ENCODE measurements at places on chromosomes 6 and 20.
A peak's percentile ranks its signal among the peaks of the same experiment; 100 is the strongest.

DNA sequence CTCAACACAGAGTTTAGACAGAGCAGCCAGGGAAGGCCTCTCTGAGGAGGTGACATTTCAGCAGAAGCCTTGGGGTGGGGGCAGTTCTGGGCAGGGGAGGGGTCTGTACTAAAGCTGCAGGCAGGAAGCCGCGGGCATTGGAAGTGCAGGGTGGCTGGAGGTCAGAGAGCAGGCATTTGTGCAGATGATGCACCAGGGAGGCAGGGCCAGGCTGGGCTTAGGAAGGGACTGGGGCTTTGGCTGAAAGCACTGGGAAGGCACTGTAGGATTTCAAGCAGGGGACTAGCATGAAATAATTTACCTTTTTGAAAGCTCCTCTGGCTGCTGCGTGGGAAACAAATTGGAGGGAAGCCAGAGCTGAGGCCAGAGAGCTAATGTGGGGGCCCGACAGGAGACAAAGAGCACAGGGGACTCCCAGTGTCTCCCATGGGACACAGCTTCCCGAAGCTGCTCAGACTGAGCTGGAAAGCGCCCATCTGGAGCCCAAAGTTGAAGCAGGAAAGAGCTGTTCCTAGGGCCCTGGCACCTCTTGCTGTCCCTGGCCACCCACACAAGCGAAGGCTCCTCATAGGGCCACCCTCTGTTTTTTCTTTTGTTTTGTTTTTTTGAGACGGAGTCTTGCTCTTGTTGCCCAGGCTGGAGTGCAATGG is 19.3 kb downstream of the ADA start:
- no peaks in the 10 kb centered on the region for H3K4me1 ChIP-seq
- no peak overlapping the region for H3K4me3 ChIP-seq
- no peaks in the 10 kb centered on the region for H3K27me3 ChIP-seq
- H3K27ac ChIP-seq, result no peak overlapping the region

- no peaks in the 10 kb centered on the region for H3K36me3 ChIP-seq
- no peak for DNase-seq
- H3K27ac ChIP-seq, result no peak overlapping the region
- H3K4me1 ChIP-seq, result no peaks in the 10 kb centered on the region
- no peak overlapping the region for H3K4me3 ChIP-seq
- peaks cover 1% of the 10 kb centered on the region for H3K27me3 ChIP-seq
Measured at GRCh38 chr20:64140956-64141355, 23.3 kb upstream of the MYT1 start.

GRCh38 chr6:114080891-114081510 is 110.1 kb upstream of the HDAC2 start:
- H3K27ac ChIP-seq, result no peak overlapping the region
- H3K36me3 ChIP-seq, result no peaks in the 10 kb centered on the region
- no peaks in the 10 kb centered on the region for H3K27me3 ChIP-seq

- no peak for DNase-seq
- H3K27ac ChIP-seq, result no peak overlapping the region
- no peak overlapping the region for H3K4me3 ChIP-seq
- no peaks in the 10 kb centered on the region for H3K36me3 ChIP-seq
Measured at GRCh38 chr6:170296746-170297575, 6.1 kb upstream of the DLL1 start.

DNA sequence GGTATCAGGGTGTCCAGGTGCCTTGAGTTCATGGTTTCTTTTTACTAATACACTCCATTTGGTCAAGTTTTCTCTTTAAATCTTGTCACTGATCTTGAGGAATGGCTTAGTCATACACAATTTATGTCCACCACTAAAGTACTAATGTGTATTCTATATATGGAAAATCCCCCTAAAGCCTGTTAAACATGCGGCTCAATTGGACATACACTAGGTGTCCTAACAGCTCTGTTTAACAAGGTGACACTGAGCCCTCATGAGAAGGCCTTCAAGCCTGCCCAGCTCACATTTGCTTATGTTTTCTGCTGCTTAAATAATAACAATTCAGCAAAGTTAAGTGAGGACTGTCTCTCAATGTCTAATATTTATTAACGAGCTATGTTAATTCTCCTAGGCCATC is 31.5 kb downstream of the PDE7B start:
- no peaks in the 10 kb centered on the region for H3K27me3 ChIP-seq
- no peak for DNase-seq
- H3K27ac ChIP-seq, result no peak overlapping the region
- peaks cover 8% of the 10 kb centered on the region for H3K4me1 ChIP-seq

GRCh38 chr6:168439794-168440450 is 1.1 kb upstream of the SMOC2 start:
- H3K27ac ChIP-seq, result no peak overlapping the region

DNA sequence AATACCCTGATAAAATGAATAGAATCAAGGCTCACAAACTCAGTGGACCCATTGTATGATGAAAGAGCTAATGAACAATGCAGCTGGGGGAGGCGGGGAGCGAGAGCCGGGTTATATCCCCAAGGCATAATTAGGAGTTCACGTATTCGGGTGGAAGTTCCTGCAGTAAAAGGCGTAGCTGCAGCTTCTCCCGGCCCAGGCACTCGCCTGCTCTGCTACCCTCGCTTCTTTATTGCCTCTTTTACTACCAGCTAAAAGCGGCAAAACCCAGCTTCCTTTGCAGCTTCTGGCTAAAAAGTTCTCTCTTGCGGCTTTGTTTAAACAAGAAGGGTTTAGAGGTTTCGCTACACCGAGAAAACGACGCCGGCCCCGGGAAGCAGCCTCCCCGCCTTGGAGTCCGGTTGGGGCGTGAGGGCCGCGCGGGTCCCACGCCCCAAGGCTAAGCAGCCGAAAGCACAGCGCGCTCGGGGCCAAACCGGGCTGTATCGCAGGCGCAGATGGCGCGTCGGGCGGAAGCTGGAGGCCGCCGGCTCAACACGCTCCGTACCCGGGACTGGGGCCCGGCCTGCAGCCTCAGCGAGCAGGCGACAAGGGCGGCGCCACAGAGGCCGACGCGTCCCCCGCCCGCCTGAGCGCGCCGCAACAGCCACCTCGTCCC is 1.6 kb downstream of the ZBTB2 start:
- no peak for DNase-seq
- peak overlapping the region; percentile 96 for H3K27ac ChIP-seq
- H3K4me3 ChIP-seq, result peak overlapping the region; percentile 81
- no peaks in the 10 kb centered on the region for H3K27me3 ChIP-seq

- no peaks in the 10 kb centered on the region for H3K4me1 ChIP-seq
- no peak overlapping the region for H3K4me3 ChIP-seq
- H3K27ac ChIP-seq, result no peak overlapping the region
Measured at GRCh38 chr6:133396984-133397348, 155.8 kb downstream of the EYA4 start.

DNA sequence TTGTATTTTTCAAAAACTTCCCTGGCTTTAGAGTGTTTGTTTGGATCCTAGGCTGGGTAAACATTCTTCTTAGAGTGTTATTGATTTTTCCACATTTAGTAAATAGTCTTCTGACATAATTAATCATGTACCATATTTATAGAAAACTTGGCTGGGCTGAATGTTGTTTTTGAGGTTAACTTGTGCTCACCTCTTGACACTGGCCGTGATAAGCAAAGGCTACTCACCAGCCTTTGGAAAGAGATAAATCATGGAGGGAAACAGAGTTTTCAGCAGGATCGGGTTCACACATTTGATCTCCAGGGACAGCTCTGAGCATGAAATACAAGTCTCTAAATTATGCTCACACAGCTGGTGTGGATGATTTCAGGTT is 6.2 kb upstream of the CD93 start:
- peaks cover 6% of the 10 kb centered on the region for H3K27me3 ChIP-seq
- no peaks in the 10 kb centered on the region for H3K36me3 ChIP-seq
- no peak for DNase-seq
- peaks cover 2% of the 10 kb centered on the region for H3K4me1 ChIP-seq
- no peak overlapping the region for H3K27ac ChIP-seq

GRCh38 chr6:70307008-70307407 is 4.1 kb upstream of the COL9A1 start:
- H3K4me3 ChIP-seq, result no peak overlapping the region
- H3K4me1 ChIP-seq, result 0 out of 2 replicates have a peak, but pooled peaks cover under 1% of the 10 kb centered on the region
- no peak for DNase-seq
- no peaks in the 10 kb centered on the region for H3K27me3 ChIP-seq
- H3K27ac ChIP-seq, result no peak overlapping the region

DNA sequence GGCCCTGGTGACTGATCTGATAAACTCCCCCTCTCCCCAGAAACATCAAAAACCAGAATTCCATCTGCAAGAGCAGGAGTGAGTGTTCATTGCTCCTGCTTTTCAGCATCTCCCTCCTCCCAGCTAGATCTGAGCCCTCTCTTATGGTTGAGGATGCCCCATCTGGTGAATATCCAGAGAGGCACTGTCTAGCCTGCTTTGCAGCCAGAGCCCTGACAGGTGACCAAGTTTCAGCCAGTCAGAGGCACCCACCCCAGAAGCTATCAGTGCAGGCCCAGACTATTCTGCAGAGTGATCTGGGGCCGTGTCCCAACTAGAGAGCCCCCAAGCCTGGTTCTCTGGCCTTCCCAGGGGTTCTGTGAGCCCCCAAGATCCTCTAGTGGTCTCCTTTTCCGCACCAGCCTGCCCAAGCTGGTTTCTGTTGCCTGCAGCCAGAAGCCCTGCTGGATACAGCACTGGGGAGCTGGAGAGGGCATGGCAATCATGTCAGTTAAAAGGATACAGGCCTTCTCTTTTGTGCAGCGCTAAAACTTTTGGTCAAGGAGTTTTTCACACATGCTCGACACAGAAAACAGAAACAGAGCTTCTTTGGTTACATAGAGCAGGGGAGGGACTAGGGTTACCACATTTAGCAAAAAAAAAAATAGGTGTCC is 6.6 kb upstream of the BMP7 start:
- no peaks in the 10 kb centered on the region for H3K36me3 ChIP-seq
- no peak overlapping the region for H3K4me3 ChIP-seq
- H3K27me3 ChIP-seq, result peaks cover 12% of the 10 kb centered on the region
- no peak for DNase-seq
- H3K4me1 ChIP-seq, result no peaks in the 10 kb centered on the region

DNA sequence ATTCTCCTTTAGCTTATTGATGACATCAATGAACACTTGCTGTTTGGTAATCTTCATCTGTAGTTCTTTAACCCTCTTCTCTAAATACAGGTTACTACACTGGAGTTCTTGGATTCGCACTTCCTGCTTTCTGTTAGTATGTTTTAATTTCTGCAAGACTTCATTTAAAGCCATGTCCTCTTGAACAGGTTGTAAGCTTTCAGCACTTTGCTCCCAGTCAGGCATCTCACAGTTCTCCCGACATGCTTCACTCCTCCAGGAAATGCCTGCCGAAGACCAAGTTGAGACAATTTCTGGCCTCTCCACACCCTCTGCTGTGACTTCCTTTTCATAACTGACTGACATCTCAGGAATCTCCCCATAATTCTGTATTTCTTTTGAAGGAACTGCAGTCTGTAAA is 15.8 kb downstream of the CAGE1 start:
- DNase-seq, result no peak
- no peaks in the 10 kb centered on the region for H3K4me1 ChIP-seq
- no peak overlapping the region for H3K4me3 ChIP-seq
- no peaks in the 10 kb centered on the region for H3K36me3 ChIP-seq
- H3K27me3 ChIP-seq, result no peaks in the 10 kb centered on the region

DNA sequence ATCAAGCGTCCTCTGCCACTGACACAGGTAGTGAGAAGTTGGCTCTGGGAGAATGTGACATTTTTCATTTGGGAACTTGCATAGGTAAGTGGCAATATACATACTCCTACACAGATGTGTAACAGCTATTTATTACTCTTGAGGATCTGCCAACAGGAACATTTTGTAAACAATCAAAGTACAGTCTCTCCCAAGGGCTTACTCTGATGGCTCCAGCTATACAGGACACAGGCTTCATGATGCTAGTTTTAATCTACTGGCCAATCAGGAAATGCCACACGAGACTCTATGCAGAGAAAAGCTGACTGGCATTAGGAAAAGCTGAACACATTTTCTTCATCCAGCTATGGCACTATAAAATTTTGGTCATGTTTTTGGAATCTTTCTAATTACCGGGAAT is 57.8 kb downstream of the POPDC3 start:
- H3K4me1 ChIP-seq, result no peaks in the 10 kb centered on the region
- H3K36me3 ChIP-seq, result no peaks in the 10 kb centered on the region
- no peak overlapping the region for H3K4me3 ChIP-seq
- no peaks in the 10 kb centered on the region for H3K27me3 ChIP-seq

GRCh38 chr20:62168061-62168460 is 14.8 kb upstream of the MTG2 start:
- no peaks in the 10 kb centered on the region for H3K27me3 ChIP-seq
- peaks cover 4% of the 10 kb centered on the region for H3K36me3 ChIP-seq
- DNase-seq, result no peak
- H3K27ac ChIP-seq, result no peak overlapping the region

- peak overlapping the region; percentile 25 for H3K4me3 ChIP-seq
- no peaks in the 10 kb centered on the region for H3K36me3 ChIP-seq
- H3K27me3 ChIP-seq, result no peaks in the 10 kb centered on the region
- H3K4me1 ChIP-seq, result peaks cover 53% of the 10 kb centered on the region
- no peak overlapping the region for H3K27ac ChIP-seq
Measured at GRCh38 chr20:64058536-64058935, 4.5 kb upstream of the TCEA2 start.

- no peak overlapping the region for H3K4me3 ChIP-seq
- no peaks in the 10 kb centered on the region for H3K27me3 ChIP-seq
- H3K36me3 ChIP-seq, result no peaks in the 10 kb centered on the region
- peaks cover 21% of the 10 kb centered on the region for H3K4me1 ChIP-seq
- peak; percentile 43 for DNase-seq
- no peak overlapping the region for H3K27ac ChIP-seq
Measured at GRCh38 chr20:1871807-1872458, 23.3 kb upstream of the SIRPA start.

DNA sequence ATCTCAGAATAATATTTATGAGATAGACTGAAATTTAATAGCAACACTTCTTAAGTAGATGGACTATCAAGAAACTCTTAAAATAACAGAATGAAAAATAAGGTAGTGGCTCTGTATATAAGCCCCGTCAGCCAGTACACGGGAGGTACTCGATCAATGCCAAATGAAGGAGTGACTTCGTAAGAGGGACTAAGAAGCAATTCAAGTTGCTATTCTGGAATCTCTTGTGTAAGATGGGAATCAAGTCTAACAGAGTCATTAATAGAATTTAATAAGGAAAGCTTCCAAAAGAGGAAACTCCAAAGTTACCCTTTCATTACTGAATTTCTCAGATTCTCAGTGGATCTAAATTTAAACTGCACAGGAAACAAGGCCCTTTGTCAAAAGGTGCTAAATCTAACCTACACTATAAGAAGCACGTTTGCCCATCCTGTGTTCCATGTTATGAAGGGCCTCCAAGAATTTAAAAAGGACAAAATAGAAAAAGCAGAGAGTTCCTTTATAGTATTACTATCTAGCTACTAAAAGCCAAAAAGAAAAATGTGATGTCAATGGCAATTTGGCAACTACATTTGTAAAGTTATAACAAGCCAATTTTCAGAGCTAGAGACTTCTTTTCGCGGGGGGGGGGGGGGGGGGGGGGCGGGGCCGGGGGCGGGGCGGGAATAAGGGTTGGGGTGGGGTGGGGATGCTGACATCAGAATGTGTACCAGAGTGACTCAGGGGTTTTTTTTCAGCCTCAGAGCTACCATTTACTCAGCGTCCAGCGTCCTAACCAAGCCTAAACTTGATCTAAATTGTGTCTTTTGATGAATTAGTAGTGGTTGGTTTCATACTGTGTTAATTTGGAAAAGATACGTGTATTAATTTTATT is 200.6 kb downstream of the GMPR start:
- no peaks in the 10 kb centered on the region for H3K27me3 ChIP-seq
- H3K4me1 ChIP-seq, result peaks cover 41% of the 10 kb centered on the region
- peak; percentile 53 for DNase-seq
- no peak overlapping the region for H3K4me3 ChIP-seq
- H3K36me3 ChIP-seq, result peaks cover 8% of the 10 kb centered on the region

All from GM12878 (cell line).